ENCODE measurements at places on chromosomes 2 and 18. TPM values are rescaled to one million over a fixed set of nuclear protein-coding genes. Genes with fewer than 3 reads are reported as not detected.

Gene CHRNA1
- total RNA-seq: not detected

DNA sequence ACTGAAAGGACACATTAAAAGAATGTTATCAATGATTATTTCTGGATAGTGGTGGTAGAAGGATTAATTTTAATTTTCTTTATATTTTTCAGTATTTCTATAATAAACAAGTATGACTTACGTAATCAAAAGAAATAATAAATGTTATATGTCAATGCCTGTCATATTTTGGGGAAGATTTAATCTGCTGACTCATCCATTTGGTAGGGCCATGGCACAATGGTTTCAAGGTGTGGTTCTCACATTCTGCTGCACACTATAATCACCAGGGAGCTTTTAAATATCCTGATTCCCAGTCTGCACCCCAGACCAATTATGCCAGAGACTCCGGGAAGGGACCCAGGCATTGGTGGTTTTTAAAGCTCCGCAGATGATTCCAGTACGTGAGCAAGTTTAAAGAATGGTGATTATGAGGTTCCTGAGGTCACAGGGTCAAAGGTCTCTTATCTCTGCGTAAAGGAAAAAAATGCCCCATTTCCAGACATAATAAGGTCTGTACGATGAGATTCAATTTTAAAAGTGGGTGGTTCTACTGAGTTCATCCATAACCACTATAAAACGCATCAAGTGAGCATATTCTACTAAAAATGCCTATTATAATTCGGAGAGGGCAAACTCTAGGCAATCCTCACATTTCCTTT, 27.2 kb downstream of the WIPF1 start:
- DNase-seq: no peak

GRCh38 chr18:76528477-76529432, 33.7 kb upstream of the ZNF516 start:
- DNase-seq: no peak

Gene SERTAD2
- 19.0 TPM for total RNA-seq

Measured in progenitor cell of endocrine pancreas (in vitro differentiated cells).